Activated CD4-positive, alpha-beta T cell treated with anti-CD3 and anti-CD28 coated beads, Interleukin-2, amount 50 U/mL, for 48 hours (primary cell): ENCODE measurements at places on chromosomes 5 and 9.

- DNase-seq = no peak
Measured at GRCh38 chr5:124803617-124804323, 57.3 kb upstream of the ZNF608 start.

DNA sequence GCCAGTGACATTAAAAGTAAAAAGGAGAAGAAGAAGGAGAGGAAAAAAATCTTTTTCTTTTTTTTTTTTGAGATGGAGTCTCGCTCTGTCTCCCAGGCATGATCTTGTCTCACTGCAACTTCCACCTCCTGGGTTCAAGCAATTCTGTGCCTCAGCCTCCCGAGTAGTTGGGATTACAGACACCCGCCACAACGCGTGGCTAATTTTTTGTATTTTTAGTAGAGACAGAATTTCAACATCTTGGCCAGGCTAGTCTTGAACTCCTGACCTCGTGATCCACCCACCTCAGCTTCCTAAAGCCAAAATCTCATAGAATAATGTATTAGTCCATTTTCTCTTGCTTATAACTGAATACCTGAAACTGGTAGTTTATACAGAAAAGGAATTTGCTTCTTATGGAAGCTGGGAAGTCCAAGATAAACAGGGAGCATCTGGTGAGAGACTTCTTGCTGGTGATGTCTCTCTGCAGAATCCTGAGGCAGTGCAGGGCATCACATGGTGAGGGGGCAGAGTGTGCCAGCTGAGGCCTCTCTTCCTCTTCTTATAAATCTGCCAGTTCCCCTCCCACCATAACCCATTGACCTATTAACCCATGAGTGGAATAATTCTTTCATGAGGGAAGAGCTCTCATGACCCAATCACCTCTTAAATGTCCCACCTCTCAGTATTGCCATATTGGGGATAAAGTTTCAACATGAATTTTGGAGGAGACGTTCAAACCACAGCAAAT, 466.3 kb downstream of the GADD45G start:
- no peak for DNase-seq

DNA sequence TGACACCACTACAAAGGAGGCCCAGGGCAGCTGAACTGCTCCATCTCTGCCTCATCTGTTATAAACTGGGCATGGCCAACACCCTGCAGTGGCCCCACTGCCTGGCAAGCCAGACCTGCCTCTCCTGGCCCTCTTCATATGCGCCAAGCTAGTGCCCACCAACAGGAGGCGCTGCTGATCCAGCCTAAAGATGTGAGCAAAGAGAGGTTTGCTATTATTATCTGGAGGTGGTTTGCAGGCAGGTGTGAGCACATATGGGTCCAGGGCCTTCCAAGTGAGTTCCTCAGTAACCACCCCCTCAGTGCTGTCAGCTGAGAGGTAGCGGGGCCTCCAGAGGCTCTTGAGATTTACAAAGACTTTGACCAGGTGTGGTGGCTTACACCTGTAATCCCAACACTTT, 232.2 kb downstream of the SYK start:
- DNase-seq = peak; percentile 87

GRCh38 chr5:101658433-101658832, 637.7 kb downstream of the SLCO4C1 start:
- DNase-seq = no peak

- DNase-seq = no peak
Measured at GRCh38 chr5:27814983-27815382, 776.6 kb upstream of the CDH9 start.

DNA sequence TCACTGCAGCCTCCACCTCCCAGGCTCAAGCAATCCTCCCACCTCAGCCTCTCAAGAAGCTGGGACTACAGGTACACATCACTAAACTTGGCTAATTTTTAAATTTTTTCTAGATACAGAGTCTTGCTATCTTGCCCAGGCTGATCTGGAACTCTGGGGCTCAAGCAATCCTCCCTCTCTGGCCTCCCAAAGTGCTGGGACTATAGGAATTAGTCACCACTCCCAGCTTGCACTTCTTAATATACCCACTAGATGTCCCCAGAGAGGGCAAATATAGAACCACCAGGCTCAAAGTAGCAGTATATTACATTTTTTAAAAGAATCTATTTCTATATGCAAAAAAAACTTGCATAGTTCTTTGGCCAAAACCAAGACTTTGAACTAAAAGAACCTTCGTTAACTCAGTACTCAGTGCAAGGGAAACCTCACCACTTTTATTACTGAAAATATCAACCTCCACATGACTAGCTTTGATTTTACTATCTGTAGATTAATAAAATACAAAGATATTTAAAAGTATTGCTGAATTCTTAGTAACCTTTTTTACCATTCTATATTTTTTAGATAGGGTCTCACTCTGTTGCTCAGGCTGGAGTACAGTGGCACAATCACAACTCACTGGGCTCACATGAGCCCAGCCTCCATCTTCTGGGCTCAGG, 25.8 kb upstream of the HSD17B3 start:
- DNase-seq = peak; percentile 40

DNA sequence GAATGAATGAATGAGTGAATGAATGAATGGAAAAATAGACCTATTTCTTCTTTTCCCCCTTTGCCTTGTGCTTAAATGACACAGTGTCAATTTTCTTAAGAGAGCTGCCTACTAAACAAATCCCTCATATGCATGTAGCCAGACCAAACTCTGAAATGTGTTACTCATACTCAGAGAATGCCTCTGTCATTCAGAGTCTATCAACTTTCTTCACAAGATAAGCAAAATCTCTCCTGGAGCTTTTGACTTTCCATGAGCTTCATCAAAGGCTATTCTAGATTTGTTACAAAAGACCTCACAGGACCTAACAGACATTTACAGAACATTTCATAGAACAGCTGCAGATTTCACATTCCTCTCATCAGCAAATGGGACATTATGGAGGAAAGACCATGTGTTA, 275.7 kb upstream of the MSX2 start:
- DNase-seq = no peak

DNA sequence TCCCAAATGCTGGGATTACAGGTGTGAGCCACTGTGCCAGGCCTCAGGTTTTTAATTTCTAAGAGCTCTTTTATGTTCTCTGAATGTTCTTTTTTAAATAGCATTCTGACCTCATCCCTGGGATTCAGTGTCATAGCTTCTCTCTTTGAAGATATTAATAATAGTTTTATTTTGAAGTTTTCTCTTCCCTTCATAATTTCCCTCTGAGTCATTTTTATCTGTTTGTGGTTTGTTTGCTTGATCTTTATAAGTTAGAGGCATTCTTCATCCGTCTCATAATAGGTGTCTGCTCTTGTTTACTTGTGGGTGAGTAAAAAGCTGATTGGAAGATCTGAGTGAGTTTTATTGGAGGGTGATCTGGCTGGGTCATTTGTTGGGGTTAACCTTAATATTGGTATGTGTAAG, 12.5 kb upstream of the MAMDC2 start:
- no peak for DNase-seq

DNA sequence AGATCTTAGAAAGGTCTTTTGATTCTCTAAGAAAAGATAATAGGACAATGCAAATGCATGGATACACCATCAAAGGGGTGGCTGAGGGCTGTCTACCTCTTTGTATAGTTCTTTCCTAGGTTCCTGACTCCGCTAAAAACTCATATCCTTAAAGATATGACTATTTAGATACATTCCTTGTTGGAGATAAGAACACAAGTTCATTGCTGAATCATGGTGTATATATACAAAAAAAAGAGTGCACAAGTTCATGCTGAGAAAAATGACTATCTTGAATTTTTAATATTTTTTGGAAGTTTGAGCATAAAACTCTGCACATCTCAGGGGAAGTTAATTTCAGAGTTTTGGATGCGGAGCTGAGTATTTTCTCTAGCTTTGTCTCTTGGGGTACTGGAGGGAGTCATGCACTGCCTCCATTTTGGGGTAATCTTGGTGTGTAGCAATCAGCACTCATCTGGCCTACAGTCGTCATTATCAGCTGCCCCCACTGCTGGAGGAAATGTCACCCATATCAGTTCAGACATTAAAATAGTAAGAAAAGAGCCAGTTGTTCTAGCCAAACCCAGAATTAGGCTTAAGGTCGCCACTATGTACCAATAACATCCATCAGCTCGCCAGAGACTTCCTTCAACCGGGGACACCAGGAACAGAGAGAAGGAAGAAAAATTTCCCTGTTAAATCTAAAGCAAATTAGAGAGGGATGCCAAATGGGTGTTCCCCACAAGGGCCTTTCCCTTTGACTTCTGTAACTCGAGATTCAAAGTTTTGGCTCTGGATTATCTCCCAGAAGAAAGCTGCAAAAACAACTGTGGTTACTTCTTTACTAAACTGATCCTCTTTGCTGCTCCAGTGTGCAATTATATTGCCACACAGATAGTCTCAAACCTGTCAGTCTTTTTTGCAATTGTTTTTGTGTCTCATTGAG, 49.0 kb downstream of the PTTG1 start:
- DNase-seq = no peak

- DNase-seq = peak; percentile 39
Measured at GRCh38 chr5:6705088-6705487, 8.1 kb upstream of the TENT4A start.

DNA sequence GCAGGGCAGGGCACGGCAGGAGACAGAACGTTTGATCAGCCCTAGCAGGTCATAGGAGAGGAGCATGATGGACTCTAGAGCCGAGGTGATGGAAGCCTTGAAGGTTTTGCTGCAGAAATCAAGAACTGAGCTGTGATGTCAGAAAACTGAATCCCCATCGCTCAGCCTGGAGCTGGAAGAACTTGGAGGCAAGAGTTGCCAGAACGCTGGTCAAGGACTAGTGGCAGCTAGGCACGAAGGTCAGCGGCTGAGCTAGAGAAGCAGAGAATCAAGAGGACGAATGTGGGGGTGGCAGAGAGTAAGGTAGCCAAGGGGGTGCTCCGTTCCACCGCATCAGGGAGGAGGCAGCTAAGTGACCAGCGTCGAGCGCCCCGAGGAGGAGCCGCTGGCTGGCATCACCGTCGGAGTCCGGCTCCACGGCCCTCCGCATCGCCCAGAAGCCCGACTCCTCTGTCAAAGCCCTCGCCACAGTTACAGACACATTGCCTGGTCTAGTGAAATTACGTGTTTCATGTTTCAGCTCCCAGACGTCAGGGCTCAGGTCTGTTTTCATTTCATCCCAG, 1.2 kb upstream of the GALNT10 start:
- no peak for DNase-seq

DNA sequence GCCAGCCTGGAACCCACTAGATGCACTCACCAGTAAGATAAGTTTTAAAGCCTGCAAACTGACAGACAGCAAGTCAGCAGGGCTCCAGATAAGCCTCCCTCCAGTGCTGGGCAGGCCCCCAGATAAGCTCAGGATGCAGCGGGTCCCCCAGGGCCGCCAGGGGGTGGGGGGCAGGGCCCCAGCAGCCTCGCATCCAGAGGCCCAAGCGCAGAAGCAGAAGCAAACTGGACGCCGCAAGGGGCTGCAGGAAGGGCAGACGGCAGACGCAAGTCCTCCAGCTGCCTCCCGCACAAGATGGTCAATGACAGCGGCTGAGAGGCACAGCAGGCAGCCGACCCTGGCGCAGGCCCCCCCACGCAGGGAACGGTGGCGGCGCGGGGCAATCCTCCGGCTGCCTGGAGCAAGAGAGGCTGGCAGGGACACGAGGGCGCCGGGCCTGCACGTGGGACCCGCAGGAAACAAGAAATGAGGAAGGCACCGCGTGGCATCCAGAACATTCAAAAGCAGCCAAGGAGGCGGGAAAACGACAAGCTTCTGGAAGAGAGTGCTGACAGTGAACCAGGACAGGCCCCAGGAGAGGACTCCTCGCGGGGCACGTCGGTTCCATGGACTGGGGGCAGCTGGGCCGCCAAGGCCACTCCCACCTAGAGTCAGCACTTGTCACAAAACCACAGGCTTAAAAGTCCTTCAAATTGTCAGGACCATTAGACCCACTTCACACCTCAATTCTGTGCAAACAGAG, 49.8 kb downstream of the ROR2 start:
- DNase-seq = no peak

- no peak for DNase-seq
Measured at GRCh38 chr5:145939540-145940065, 3.2 kb downstream of the SH3RF2 start.

DNA sequence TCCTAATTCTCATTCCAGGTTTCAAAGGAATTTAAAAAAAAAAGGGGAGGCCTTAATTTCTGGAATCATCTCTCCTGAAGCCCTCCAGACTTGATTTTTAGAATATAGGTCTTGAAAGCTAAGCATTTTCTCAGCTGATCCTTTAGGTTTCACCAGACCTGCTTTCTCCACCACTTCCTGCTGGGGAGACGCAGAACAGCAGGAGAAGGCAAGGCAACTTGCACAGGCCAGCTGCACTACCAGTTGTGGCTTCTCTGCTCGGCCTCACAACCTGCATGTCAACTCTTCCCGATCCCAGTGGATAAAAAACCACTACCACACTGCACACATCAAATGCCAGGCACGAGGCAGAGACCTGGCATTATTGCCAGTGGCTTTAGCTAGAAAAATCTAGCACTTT, 119.8 kb downstream of the SIL1 start:
- no peak for DNase-seq
